IMR-90 (cell line): ENCODE measurements at places on chromosomes 1 and 21. TPM values are rescaled to one million over a fixed set of nuclear protein-coding genes. Genes with fewer than 3 reads are reported as not detected.

GRCh38 chr1:39925721-39926342 is 24.1 kb upstream of the MYCL start:
- peaks cover 23% of the 10 kb centered on the region for H3K27me3 ChIP-seq
- no peak overlapping the region for H3K27ac ChIP-seq
- DNase-seq: peak; percentile 35
- H3K4me1 ChIP-seq: peaks cover 3% of the 10 kb centered on the region; the same call in 1 of the 2 replicates
- H3K4me3 ChIP-seq: no peak overlapping the region

DNA sequence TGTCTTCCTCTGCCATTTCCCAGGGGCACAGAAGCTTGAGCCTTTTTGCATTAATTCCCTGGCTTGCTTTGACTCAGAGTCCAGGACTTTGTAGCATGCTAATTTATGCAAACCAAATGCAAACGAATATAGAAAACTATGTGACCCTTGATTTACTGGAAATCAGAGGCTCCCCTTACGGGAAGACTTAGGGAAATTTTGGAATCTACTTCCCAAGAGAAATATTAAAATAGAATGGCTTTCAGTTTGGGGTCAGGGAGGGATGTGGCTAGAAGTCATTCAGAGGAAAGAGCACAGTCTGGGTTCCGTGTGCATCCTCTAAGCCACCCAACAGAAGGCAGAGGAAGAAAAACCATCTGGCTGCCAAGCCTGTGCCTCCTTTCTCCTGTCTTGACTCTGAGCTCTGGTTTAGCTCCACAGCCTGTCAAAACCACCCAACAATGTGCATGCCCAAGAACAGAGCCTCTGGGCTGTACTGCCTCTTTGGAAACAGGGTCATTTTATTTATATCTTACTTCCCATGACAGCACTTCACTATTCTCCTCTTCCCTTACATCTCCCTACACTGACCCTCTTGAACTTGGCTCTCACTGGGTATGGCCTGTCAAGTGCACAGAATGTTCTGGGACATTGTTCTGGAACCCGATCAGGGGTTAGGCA is 30.1 kb downstream of the ATF3 start:
- H3K27me3 ChIP-seq: no peaks in the 10 kb centered on the region
- H3K4me3 ChIP-seq: no peak overlapping the region
- peak; percentile 76 for DNase-seq
- peak overlapping the region; percentile 90 for H3K27ac ChIP-seq

GRCh38 chr1:32706491-32706890 is 3.9 kb upstream of the SYNC start:
- H3K27me3 ChIP-seq: no peaks in the 10 kb centered on the region
- H3K36me3 ChIP-seq: no peaks in the 10 kb centered on the region
- no peak overlapping the region for H3K4me3 ChIP-seq
- DNase-seq: no peak
- peaks cover 14% of the 10 kb centered on the region for H3K4me1 ChIP-seq
- H3K27ac ChIP-seq: no peak overlapping the region

- H3K36me3 ChIP-seq: no peaks in the 10 kb centered on the region
- no peaks in the 10 kb centered on the region for H3K27me3 ChIP-seq
- no peaks in the 10 kb centered on the region for H3K4me1 ChIP-seq
- no peak overlapping the region for H3K27ac ChIP-seq
Measured at GRCh38 chr1:215963621-215964020, 396.5 kb downstream of the KCTD3 start.

GRCh38 chr1:24437631-24438396 is 22.2 kb downstream of the NIPAL3 start:
- DNase-seq: peak; percentile 31
- no peak overlapping the region for H3K4me3 ChIP-seq
- H3K4me1 ChIP-seq: peaks cover 5% of the 10 kb centered on the region
- H3K36me3 ChIP-seq: peaks cover 12% of the 10 kb centered on the region

DNA sequence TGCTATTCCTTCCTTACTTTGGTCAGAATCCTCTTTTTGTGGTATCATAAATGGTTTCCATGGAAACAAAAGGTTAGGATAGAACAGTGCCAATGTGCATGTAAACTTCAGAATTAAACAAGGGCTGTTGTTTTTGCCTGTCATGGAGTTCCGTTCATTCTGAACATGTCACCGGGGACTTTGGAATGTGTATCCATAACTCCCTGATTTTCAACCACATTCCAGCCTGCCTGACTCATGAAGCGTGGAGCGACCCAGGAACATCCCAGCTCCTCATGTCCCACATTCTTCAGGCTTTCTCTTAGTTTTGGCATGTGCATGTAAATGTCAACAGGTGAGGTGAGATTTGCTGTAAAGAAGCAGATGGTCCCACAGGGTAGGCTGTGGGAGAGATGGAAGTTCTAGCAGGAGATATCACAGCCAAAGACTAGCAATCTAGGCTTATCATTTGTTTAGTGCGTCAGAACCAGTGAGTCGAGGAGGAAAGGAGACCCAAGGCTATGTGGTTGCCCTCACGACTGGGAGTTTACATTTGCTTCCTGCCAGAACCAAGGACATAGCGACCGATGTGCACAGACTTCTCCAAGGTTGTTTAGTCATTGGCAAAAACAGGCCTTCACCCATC is 23.0 kb upstream of the DNAJC11 start:
- H3K27ac ChIP-seq: peak overlapping the region; percentile 65
- no peak overlapping the region for H3K4me3 ChIP-seq
- no peaks in the 10 kb centered on the region for H3K36me3 ChIP-seq
- H3K27me3 ChIP-seq: no peaks in the 10 kb centered on the region
- H3K4me1 ChIP-seq: peaks cover 9% of the 10 kb centered on the region

GRCh38 chr1:163771637-163772036 is 449.9 kb downstream of the NUF2 start:
- no peaks in the 10 kb centered on the region for H3K27me3 ChIP-seq
- no peak overlapping the region for H3K27ac ChIP-seq
- H3K4me3 ChIP-seq: no peak overlapping the region

Gene VN1R5
- total RNA-seq: not detected in 2 replicates

DNA sequence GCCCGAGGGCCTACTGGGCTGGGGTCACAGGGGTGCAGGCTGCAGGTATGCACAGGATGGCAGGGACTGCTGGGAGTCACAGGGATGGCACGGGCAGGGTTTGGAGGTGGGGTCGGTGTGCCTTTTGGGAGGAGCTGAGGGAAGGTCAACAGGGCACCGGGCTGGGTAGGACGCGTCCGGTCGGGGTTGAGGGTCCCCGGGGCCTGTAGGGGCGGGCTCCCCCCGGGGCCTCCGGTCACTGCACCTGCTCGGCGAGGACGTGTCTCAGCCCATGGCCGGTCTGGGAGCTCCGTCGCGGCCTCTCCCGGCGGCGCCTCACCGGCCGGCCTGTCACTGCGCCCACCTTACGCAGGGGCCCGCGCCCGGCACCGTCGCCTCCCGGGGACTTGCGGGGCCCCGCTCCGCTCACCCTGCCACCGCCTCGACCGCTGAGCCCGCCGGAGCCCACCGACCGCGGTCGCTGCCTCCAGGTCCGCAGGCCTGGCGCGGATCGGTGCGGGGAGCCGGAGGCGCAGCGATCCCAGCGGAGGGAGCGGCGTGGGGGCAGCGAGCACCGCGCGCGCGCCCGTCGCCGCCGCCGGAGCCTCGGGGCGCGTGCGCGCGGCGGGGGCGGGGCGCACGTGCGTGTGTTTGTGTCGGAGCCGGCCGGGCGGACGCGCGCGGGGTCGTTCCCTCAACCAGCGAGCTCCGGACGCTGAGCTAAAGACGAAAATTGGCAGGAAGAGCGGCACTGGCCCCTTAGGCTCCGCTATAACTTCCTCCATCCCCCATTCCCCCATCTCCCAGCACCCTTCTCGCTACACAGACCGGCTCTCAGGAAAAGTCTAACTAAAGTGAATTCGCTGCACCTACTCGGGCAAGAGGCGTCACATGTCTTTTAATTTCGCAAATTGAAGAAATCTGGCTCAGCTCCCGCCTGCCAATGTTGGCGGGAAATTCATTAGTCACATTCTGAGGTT is at the start of gene AMIGO1:
TSS of gene AMIGO1 (minus strand) at position 552 of the 959 bp plus-strand sequence. CDS start 815 bp downstream, outside the sequence.
- H3K36me3 ChIP-seq: peaks cover 2% of the 10 kb centered on the region; the same call in 1 of the 2 replicates
- DNase-seq: peak; percentile 43
- H3K4me1 ChIP-seq: peaks cover 5% of the 10 kb centered on the region

DNA sequence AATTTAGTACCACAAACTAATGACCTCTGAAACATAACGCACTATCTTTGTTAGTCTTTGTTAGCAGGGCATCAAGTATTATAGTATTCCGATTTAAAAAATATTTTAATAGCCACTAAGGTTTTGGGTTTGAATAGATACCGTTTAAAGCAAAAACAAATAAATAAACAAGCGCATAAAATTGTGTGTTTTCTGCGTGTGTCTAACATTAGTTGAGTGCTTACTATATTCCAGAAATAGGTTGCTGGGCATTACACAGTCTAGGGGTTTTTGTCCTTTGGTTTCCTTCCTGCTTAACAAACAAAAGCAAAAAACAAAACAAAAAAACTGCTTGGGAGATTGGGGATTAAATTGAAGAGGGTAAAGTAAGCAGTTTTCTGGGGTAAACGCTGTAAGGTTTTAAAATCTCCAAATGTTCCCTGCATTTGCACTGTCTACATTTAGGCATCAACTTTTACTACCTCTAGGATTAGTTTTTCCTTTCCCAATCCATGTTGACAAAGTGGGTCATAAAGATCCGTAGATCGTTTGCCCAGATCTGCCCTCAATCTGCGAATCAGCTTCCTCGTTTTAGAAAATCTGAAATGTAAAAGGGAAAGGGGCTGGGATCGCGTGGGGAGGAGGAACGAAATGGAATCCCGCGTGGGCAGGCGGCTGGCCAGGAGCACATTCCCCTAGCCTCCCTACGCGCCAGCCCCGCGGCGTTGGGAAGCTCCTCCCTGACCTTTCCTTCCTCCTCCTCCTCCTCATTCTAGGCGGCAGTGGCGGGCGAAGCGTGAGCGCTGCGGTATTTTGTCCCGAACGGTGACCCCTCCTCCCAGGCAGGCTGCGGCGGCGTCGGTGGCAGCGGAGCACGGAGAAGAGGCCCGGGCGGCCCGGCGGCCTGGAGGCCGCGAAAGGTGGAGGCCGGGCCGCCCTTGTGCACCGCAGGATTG is at the start of gene KCTD3:
TSS of gene KCTD3 (plus strand) at position 749 of the 935 bp plus-strand sequence. CDS start 382 bp downstream, outside the sequence.
- H3K27ac ChIP-seq: peak within 1 kb of the TSS; percentile 87
- DNase-seq: peak; percentile 61
- H3K4me1 ChIP-seq: peaks cover 4% of the 10 kb centered on the region
- H3K4me3 ChIP-seq: peak within 1 kb of the TSS; percentile 84
- no peaks in the 10 kb centered on the region for H3K27me3 ChIP-seq

- DNase-seq: peak; percentile 71
- H3K4me1 ChIP-seq: peaks cover 4% of the 10 kb centered on the region; the same call in 1 of the 2 replicates
- peak overlapping the region; percentile 80; the same call in 1 of the 2 replicates for H3K27ac ChIP-seq
- H3K27me3 ChIP-seq: no peaks in the 10 kb centered on the region
- no peaks in the 10 kb centered on the region for H3K36me3 ChIP-seq
Measured at GRCh38 chr1:171803045-171803444, 21.6 kb downstream of the METTL13 start.

Gene GCSAML
- not detected in 2 replicates for total RNA-seq

- H3K27ac ChIP-seq: no peak overlapping the region
- H3K4me1 ChIP-seq: peaks cover 13% of the 10 kb centered on the region
- H3K27me3 ChIP-seq: no peaks in the 10 kb centered on the region
- H3K36me3 ChIP-seq: peaks cover 41% of the 10 kb centered on the region
- H3K4me3 ChIP-seq: no peak overlapping the region
Measured at GRCh38 chr1:1340791-1341548, 8.2 kb downstream of the DVL1 start.

Gene ZNF648
- total RNA-seq: not detected in 2 replicates

- no peak overlapping the region for H3K4me3 ChIP-seq
- peaks cover 3% of the 10 kb centered on the region; the same call in 1 of the 2 replicates for H3K36me3 ChIP-seq
- no peaks in the 10 kb centered on the region for H3K27me3 ChIP-seq
- DNase-seq: no peak
- peak overlapping the region; percentile 25; the same call in 1 of the 2 replicates for H3K27ac ChIP-seq
Measured at GRCh38 chr1:202568826-202569225, 141.4 kb downstream of the SYT2 start.

Gene PRKAB2
- total RNA-seq: 8.4 and 10.6 TPM in 2 replicates

DNA sequence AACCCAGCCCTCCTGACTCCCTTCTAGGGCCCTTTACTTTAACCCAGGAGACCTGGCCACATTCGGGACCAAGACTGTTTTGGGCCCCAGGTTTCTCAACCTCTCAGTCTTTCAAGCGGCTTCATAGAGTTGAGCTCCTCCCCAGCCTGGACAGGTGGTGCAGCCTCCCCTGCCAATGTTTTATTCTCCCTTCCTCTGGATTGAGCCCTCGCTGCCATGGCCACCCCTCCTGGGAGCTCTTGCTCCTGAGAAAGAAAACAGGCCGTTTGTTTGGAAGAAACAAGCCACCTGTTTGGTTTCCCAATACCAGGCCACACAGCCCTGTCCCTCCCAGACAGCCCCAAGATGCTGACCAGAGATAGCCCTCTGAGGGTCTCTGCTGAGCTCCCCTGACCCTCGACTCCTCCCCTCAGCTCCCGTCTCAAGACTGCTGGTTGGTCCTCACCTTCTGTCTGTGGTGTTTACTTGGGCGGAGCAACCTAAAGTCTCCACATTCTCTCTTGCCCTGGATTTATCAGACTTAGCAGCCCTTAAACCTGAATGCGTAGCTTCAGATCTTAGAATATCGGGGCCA is 3.3 kb downstream of the TMEM51 start:
- no peaks in the 10 kb centered on the region for H3K27me3 ChIP-seq
- H3K36me3 ChIP-seq: peaks cover 3% of the 10 kb centered on the region
- peak overlapping the region; percentile 93 for H3K27ac ChIP-seq
- no peak for DNase-seq

DNA sequence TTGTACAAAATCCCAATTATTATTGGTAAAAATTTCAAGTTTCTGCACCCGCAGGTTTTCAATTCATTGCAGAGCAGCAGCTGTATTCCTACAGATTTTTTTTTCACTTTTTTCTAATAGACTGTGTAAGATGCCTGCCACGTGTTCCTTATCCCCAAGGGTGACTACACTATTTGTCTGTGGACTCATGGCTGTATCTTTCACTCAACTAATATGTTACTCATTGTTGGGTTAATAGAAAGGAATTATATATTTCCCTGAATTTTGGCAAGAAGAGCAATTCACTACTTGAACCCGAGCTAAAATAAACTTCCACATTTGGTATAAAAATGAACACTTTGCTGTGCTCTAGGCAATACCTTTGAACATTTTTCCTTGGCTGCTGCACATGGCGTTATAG is 158.7 kb downstream of the NCAM2 start:
- DNase-seq: peak; percentile 51
- no peaks in the 10 kb centered on the region for H3K36me3 ChIP-seq
- H3K4me3 ChIP-seq: no peak overlapping the region
- no peak overlapping the region for H3K27ac ChIP-seq

DNA sequence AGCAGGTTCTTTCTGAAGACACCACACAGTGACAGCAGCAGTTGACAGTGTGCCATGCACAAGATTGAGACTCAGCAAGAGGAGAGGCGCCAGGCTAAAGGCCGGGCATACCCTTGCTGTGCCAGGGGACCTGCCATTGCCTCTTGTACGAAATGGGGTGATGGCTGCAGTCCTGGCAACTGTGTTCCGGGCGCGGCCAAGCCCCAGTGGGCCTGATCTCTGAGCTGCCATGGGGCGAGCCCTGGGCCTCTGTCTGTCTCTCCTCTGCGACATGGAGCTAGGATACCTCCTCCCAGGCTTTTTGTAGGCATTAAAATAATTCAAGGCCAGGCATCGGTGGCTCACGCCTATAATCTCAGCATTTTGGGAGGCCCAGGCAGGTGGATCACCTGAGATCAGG is 9.6 kb upstream of the TRAPPC10 start:
- no peak overlapping the region for H3K4me3 ChIP-seq
- no peaks in the 10 kb centered on the region for H3K36me3 ChIP-seq
